ENCODE measurements at places on chromosomes 16 and 17.

DNA sequence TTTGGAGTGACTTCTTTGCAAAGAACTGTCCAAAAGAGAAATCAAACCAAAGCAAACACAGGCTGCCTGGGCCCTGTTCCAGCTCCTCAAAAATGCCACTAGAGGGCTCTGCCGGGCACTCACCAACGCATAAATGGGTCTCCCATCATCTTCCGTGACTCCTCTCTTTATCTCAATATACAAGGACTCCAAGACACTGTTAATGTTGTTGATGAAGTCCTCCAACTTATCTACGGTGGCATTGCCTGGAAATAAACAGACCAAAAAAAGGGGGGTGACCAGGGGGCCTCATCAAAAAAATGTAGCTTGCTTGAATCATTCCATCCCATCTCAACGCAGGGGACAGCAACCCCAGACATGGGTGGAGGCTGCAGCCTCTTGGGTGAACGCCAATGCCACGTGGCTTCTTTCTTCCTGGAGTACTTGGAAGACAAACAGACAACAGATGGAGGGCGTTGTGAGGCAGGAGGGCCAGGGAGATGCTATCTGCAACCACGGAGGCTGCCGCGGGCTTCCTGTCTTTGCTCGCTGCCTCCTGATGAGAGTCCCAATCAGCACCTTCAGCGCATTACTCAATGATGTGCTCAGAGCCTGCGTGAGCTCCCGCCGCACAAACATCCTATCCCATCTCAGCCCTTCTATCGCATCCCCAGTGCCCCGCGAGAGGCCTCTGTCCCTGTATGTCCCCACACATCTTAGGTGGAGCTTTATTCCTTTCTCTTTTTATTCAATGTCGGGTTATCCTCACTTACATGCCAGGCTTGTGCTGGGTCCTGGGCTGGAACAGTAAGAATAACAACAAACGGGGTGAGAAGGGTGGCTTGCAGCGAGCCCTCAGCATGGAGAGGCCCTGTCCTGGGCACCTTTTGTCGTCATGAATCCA is 32.0 kb downstream of the KDM8 start:
- peak; percentile 73 for DNase-seq

DNA sequence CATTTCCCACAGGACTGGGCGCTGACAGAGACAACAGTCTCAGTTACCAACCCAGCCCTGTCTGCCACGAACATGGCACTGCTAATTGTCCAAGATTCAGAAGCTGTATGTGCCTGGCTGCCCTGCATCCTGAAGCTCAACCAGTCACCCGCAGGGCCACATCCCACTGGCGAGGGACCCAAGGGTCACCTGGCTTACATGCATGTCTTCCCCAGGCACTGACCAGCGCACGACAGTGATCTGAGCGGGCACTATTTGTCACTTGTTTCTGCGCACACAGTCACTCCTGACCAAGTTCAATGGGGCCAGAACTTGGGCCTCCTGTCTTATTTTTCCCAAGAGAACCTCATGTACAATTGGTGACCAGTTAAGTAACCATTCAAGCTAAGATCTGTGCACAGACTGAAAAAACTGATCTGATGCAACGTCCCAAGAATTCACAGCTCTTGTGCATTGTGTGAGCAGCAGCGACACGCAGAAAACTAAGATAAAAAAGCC is 13.1 kb downstream of the USP7 start:
- DNase-seq, result no peak

DNA sequence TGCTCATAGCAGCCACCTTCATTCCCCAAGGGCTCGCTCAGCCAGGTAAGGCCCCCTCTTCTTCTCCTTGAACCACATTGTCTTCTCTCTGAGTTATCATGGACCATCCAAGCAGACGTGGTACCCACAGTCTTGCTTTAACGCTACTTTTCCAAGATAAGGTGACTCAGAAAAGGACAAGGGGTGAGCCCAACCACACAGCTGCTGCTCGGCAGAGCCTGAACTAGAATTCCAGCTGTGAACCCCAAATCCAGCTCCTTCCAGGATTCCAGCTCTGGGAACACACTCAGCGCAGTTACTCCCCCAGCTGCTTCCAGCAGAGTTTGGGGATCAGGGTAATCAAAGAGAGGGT is 272 bp downstream of the CCL2 start:
- no peak for DNase-seq

- DNase-seq, result no peak
Observed at GRCh38 chr16:79081297-79082066, 519.1 kb downstream of the MAF start.

DNA sequence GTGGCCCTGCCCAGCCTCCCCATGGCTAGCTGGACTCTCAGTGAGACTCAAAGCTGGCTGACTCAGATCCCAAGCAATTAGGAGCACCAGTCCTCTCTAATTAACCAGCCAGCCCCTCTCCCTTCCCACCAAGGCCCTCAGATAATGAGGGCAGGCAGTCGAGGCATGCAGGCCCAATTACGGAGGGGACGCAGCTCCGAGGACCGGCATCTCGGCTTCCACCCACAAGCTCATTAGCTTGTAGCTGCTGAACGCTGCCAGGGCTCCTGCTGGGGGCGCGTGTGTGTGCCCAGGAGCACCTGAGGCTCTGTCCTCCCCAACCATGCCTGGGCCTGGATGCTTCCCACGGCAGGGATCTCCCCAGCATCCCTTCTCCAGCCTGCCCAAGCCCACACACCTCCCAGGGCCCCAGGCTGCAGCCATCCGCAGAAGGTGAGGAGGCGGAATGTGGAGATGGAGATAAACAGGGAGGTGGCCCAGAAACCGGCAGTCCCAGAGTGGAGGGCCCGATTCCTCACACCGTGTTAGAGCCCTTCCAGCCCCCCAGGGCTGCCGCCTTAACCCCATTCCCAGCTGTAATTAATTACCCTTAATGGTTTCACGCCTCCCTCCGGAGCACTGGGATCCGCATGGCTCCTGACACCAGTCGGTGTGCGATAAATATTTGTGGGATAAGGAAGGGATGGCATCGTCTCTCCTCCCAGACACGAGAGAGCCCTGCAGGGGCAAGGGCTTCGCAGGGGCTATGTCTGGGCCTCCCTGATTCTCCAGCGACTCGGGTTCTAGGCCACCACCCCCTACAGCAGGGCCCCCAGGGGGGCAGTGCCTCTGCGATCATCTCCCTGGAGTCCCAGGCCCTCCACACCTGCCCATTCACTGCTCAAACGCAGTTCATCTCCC is 42.2 kb downstream of the RPH3AL start:
- DNase-seq, result no peak

GRCh38 chr17:29972277-29972676 is 30.8 kb downstream of the EFCAB5 start:
- DNase-seq, result no peak

GRCh38 chr17:80108036-80108971 is 6.9 kb downstream of the GAA start:
- DNase-seq, result no peak

- DNase-seq, result no peak
Observed at GRCh38 chr17:352421-353212, at the start of gene RPH3AL. RPH3AL (minus strand) TSS chr17:352807; CDS start chr17:327543, 25,264 bp downstream.

DNA sequence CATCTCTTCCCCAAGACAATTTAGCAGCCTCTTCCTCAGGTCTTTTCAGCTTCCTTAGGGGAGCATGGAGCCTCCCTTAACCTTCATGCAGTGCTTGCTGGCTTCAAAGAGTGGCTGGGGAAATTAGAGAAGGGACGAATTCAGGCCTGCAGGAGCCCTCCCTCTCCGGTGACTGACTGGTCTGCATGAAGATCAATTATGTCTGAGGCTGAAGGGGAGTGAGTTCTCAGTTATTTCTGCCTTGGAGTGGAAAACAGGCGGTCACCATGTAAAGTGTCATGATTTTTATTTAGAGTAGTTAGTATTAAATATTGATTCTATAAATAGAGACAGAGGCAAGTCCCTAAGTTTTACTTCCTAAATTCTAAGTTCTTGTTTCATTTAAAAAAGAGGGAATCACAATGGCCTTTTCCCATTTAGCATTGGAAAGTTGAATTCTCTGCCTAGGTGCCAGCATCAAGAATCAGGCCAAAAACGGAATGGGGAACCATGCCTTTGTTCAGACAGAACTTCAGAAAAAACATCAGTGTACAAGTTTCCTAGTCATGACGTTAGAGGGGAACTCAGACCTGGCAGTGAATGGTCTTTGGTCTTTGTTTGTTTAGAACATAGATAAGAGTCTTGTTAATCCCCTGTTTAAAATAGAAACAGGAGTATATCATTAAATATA is 4.4 kb downstream of the GABARAPL2 start:
- DNase-seq, result no peak

DNA sequence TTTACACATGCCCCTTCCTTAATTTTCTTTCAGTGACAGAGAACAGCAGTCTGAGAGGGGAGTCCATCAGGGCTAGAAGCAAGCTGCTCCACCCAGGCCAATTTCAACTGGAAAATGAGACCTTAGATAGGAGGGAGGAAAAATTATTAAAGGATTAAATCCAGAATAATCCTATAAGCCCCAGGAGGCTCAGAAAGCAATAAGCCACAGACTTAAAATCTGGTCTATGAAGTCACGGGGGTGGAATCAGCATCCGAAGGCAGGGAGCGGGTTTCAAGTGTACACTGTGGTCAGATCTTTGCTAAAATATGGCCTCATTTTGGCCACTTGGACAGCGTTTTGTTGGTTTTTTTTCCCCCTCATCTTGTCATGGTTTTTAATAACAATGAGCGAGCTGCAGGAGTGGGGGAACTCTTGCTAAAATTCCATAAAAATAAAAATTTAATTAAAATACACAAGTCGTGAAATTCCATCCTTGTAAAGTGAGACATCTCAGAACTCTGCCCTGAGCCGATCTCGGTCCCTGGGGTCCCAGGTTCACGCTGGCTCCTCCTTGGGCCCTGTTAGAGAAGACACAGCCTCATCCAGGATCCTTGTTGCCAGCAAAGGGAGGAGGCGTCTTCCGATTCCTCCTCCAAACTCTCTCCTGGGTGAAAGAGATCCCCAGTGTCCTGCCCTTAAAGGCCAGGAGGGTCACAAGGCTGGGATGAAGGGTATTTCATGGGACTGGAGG is 51.6 kb upstream of the ETV4 start:
- DNase-seq, result no peak

- no peak for DNase-seq
Observed at GRCh38 chr17:39357986-39358385, 43.4 kb downstream of the FBXL20 start.

- DNase-seq, result no peak
Observed at GRCh38 chr17:21532763-21533385, 156.7 kb downstream of the KCNJ12 start.

DNA sequence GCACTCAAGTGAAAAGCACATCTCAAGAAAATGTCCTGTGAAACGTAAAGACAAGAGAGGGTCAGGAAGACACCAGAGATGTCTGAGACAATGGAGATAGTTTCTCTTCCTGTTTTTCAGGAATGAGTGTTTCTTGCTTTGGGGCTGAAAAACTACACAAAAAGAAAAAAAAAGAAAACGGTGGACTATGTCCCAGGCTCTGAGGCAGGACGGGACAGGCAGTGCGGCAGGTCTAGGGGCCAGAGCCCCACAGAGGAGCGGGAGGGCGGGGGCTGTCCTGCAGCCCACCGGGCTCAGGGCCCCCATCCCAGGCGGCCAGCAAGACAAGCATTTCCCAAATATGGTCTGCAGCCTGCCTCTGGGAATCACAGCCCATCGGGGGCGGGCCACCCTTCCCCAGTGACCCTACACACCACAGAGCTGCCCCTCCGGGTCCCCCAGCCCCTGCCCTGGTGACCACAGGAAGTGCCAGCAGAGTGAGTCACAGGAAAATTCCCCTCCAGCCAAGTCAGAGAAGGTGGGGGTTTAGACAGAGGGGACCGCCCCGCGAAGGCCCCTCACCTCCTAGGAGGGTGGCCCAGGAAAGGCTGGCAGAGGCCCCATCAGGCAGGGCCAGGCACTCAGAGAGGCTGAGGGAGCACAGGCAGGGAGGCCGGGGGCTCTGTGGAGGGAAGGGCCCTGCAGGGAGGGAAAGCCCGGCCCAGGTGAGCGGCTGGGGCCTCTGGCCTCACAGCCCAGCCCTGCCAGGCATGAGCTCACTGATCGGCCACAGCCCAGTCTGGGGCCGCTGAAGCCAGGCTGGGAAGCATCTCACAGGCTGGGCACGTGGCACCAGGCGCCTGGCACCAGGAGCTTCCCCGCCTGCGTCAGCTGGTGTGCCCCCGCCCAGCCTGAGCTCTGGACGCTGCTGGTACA is 6.3 kb downstream of the BCAR1 start:
- DNase-seq, result no peak

DNA sequence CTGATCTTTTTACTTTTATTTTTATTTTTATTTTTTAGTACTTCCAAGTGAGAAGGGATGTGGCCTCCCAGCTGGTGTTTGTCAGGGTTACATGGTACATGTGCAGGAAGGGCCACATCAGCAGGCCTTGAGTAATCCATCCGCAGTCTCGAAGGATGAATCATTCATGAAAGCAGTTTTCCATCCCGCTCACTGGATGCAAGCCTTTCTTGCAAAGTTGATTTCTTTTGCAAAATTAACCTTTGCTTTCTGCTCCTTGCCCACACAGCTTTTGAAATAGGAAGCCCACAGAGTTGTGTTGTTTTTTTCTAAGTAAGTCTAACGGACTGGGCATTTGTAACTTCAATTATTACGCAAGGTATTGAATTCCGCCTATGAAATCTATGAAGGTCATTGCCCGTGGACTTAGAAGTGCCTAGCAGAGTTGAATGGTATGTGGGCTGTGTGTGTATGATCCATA is 157.4 kb downstream of the PRKCA start:
- DNase-seq, result no peak

GRCh38 chr17:16934133-16934795 is 37.7 kb downstream of the TNFRSF13B start:
- no peak for DNase-seq

GRCh38 chr17:40091691-40092397 is 8.5 kb downstream of the NR1D1 start:
- no peak for DNase-seq

GRCh38 chr17:16513873-16514272 is 21.9 kb upstream of the LRRC75A start:
- DNase-seq, result no peak

DNA sequence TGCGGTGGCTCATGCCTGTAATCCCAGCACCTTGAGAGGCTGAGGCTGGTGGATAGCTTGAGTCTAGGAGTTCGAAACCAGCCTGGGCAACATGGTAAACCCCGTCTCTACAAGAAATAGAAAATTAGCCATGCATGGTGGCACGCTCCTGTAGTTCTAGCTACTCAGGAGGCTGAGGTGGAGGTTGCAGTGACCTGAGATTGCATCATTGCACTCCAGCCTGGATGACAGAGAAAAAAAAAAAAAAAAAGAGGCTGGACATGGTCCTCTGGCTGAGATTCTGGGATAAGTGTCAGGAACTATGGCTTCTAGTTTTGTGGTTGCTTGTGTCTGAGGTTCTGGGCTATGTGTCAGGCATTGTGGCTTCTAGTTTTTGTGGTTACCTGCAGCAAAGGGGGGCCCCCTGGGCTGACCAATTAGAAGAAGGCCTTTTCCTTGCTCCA is 7.0 kb downstream of the KSR1 start:
- DNase-seq, result no peak

GRCh38 chr16:81553080-81553813 is 108.6 kb downstream of the CMIP start:
- no peak for DNase-seq

DNA sequence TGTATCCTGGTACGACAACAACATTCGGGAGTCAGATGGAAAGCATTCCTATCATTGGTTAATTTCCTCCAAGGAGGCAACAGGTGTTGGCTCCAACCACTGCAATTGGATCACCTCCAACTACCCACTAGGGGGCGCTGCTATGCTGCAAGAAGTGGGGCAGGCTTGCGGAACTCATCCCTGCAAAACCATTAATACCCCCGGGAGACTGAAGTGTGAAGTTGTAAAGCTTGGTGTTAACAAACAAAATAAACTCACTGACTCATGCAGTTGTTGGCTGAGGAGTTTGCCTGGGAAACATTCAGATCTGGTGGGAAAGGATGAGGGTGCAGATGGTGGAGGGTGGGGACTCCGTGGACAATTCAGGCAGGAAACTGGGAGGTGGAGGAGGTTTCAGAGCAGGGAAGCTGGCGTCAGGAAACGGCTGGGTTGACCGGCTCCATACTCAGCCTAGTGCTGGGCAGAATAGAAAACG is 84.9 kb downstream of the HS3ST2 start:
- peak; percentile 29 for DNase-seq

All from activated T-cell treated with anti-CD3 and anti-CD28 coated beads for 24 hours (primary cell).